ENCODE measurements at places on chromosomes 6 and 20.

- no peak for DNase-seq
Observed at GRCh38 chr6:111997853-111998208, 56.1 kb upstream of the CCN6 start.

- no peak for DNase-seq
Observed at GRCh38 chr6:100517106-100517505, 52.4 kb upstream of the SIM1 start.

GRCh38 chr20:8050157-8050837 is 30.7 kb upstream of the TMX4 start:
- no peak for DNase-seq

DNA sequence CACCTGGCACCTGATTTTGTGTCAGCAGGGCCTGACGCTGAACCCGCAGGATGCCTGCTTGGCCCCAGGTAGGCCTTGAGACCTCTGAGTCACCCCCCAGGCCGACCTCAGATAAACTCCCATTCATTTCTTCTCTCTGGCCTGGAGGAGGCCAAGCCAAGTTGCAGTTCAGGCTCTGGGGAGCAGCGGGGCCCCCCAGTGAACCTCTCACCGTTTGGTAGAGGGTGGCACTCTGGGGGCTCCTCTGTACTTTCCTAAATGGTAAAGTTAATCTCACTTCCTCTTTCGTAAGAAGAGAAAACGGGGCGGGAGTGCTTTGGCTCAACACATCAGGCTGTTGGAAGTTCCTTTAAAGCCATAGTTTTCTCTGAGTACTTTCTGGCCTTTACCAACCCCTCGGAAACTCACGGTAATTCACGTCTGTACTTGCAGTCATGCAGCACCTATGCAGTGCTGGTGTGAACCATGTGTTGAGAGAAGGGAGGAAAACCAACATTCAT is 2.8 kb downstream of the SIRPA start:
- no peak for DNase-seq

DNA sequence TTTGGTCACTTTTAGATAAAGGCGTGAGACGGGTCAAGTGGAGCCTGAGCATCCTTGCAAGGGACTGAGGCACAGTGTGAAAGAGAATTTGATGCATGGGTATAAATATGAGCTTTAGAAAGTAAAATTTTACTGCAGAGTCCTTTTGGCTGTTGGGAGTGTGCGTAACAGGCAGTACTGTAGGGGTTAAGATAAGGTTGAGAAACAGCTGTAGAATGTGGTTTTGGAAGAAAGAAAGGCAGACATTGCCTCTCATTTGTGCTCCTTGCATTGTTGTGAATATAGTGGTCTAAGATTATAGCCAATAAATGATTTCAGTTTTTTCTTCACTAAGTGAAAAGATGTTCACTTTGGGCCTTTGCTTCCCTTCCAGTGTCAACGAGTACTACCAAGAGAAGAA is 73.0 kb downstream of the RREB1 start:
- DNase-seq, result no peak

- DNase-seq, result no peak
Observed at GRCh38 chr20:41733151-41733550, 115.0 kb upstream of the CHD6 start.

DNA sequence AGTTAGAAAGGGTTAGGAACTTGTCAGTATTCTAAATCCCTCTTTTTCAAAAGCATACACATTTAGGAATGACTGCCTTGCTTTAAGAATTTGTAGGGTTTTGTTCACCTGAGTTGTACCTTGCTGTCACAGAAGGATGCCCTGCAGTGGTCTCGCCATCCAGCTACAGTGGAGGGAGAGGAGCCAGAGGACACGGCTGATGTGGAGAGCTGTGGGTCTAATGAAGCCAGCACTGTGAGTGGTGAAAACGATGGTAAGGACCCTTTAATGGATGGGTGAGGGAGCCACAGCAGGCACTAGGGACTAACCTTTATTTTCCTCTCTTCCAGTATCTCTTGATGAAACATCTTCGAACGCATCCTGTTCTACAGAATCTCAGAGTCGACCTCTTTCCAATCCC is 69.9 kb downstream of the ASXL1 start:
- no peak for DNase-seq

GRCh38 chr20:59250293-59250692 is 50.1 kb upstream of the EDN3 start:
- no peak for DNase-seq

DNA sequence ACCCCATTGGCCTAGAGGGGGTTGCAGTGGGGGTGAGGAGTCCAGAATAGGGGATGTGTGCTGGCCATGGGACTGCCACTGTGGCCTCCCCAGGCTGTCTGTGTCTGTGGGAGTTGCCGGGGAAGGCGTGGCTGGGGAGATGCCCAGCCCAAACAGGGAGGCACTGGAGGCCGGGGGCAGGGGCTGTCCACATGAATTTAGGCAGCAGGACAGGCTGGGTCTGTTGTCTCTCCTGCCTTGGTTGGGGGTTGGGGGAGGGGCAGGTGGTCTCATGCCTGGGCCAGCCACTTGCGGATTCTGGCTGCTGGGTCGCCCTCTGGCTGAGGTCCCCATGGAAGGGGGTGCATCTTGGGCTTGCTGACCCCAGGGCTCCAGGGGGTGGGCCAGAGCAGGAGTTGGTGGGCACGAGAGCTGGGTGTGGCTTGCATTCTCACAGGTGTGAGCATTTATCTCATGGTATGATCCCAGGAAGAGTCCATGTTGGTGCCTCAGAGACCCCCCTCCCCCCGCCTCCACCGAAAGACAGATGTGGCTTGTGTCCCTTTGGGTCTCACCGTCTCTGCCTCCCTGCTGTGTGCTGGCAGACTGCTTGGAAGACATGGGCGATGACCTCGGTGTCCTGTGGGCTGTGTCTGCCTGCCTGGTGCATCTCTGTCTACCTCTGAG is 4.0 kb downstream of the SOX18 start:
- no peak for DNase-seq

DNA sequence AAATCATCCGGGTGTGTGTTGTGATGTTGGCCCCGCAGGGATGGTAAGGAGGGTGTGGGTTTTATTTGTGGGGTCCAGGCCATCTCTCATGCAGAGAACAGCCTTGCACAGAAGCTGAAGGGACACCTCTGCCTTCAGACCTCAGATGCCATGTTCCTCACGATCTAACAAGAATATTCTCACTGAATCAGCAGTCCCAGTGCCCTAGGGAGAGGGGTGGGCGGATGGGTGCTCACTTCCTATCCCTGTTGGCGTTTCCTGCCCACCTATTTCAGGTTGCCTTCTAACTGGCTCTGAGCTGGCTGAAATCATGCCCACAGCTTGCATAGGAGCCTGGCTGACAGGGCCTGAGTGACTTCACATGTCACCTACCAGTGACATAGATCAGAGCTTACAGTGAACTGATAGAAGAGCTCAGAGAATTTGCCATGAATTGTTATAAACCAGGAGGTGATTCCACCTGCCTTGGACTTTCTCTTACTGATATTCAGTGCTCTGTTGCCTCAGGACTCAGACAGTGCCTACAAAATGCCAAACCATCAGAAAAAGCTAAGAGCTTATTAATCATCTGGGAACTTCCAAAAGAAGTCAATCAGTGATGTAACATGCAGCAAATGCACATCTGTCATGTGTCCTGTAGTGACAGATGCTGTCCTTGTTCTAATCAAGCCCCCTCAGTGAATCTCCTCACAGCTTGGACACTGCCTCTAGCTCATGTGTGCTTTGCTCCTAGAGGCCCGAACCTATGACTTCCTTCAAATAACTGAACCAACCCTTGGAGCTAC is 285.8 kb upstream of the PRND start:
- DNase-seq, result no peak

DNA sequence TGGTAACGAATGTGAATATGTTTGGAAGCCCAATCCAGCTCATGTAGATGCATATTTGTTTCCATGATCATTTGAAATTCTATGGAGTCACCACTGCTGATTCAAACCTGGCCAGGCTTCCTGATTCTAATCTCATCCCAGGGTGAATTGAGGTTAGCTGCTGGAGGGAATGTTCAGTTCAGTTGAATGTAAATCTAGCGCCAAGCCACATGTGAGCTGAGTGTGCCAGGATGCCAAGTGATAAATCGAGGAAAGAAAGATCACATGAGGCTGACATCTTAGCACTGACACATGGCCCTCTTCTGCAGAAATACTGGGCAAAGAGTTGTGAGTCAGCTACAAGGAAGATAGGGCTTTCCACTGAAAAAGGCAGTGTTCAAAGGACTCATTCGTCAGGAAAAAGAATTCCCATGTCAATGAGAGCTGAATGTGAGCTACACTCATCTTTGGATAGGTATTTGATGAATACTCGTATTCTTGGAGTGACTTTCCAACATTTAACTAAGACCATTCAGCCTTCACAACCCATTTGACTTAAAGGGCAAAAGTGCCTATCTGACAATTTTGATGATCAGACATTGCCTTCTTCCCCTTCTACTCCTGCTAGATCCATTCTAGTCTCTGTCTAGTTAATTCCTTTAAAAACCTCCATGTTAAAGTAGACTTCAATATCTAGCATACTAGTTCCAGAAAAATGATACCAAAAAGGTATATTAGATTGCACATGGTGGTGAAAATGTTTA is 172.1 kb downstream of the MTFR2 start:
- DNase-seq, result no peak

DNA sequence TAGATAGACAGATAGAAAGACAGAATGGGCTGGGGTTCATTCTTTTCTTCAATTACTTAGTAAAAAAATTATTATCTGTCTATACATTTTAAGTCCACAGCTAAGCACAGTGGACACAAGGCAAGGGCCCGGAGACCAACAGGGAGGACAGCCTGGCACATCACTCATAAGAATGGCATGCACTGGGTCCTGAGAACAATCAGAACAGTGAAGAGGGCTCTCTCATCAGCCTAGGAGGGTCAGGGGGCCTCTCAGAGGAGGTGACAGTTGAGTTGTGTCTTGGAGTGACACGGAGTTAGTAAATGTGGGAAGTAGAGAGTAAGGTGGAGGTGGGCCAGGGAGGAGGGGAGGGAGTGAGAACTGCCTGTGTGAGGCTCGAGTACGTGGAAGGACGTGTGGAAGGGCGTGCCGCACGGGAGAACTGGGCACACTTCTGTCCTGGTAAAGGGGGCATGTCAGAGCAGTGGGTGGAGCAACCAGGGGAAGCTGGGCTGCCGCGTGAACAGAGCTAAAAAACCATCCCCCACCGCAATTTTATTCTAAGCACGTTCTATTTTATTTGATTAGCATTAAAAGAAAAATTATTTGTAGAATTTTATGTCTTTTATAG is 45.1 kb upstream of the DSP start:
- no peak for DNase-seq

DNA sequence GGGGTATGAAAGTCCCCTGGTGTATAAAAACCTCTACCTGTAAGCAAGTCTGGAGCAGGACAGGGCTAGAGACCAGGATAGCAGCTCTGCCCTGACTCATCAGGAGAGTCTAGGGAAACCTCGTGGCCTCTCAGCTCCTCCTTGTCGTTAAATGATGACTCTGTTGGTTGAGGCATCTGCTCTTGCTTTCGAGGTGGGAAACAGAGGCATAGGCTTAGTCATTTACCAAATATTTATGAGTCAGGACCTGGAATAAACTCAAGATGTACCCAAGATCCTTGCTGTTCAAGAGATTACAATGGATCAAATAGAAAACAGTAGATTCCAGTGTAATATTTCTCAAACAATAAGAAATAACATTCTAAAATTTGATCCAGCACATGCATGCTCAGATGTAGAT is 5.5 kb downstream of the MANBAL start:
- no peak for DNase-seq

GRCh38 chr20:43988451-43988850 is 73.8 kb downstream of the TOX2 start:
- DNase-seq, result no peak

DNA sequence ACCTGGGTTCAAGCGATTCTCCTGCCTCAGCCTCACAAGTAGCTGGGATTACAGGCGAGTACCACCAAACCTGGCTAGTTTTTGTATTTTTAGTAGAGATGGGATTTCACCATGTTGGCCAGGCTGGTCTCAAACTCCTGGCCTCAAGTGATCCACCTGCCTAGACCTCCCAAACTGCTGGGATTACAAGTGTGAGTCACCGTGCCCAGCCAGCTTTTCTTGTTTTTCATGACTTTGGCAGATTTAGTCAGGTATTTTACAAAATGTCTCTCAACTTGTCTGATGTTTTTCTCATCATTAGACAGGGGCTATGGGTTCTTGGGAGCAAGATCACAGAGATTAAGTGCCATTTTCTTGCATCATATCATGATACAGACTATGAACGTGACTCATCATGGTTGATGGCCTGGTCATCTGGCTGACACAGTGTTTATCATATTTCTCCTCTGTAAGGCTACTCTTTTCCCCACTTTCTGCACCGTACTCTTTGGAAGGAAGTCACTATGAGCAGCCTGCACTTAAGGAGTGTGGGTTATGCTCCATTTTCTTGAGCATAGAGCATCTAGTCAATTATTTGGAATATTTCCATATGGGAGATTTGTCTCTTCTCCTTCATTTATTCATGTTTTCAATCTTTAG is 67.8 kb downstream of the RNF182 start:
- DNase-seq, result no peak

DNA sequence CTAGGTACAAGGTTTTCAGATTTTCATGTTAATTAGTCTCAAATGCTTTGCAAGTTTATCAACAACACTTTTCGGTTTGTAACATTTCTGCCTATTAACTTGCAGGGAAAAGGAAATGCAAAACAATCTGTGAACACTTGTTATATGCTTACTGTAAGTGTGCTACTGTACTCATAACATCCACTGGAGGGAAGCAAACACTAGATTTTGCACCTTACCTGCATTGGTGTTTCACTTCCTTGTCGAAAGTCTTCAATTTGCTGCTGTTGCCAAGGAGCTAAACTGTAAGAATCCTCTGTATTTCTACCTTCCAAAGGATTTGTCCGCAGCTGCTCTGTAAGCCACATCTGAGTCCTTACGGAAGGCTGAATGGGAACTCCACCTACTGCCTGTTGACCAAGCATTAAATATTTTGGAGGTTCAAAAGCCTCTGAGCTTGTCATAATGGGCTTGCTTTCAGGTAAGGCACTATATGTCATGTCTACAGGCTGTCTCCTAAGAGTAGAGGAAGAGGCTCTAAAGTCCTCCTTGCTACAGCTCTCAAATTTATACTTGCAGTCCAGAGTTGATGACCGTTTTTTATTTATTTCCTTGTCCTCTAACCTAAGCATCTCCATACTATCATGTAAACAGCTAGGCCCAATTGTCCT is 17.3 kb downstream of the PLN start:
- no peak for DNase-seq

GRCh38 chr6:136347847-136348246 is 58.2 kb upstream of the BCLAF1 start:
- DNase-seq, result no peak

DNA sequence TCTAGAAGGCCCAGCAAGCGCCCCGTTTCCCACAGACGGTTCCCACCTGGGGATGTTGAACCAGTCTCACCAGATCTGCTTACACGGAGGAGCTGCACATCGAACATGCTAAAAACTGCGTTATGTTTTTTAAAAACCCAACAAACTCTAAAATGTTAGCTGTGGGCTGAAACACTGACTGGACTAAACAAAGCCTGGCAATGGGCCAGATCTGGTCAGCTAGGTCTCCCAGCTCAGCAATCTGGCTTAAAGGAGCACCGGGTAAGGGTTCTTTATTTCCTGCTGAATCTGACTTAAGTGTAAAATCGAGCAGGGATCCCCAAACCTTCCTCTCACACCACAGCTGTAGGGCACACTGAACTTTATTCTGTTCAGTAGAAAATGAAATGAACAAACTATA is 156.9 kb downstream of the FOXC1 start:
- DNase-seq, result no peak

All from stimulated activated CD8-positive, alpha-beta memory T cell treated with anti-CD3 and anti-CD28 coated beads, Interleukin-2, amount 100 ng/mL, for 1 hour (primary cell).